Prostate gland (tissue), 2 donors: ENCODE measurements at places on chromosomes 11 and 22. TPM values are rescaled to one million over a fixed set of nuclear protein-coding genes. Genes with fewer than 3 reads are reported as not detected.
A peak's percentile ranks its signal among the peaks of the same experiment; 100 is the strongest.

ASCL2 gene
- total RNA-seq = 7.9 TPM

KCNA4 gene
- not detected for total RNA-seq

CATSPER1 gene
- total RNA-seq = not detected

ALX4 gene
- 0.36 TPM for total RNA-seq

NFAM1 gene
- 2.4 TPM for total RNA-seq

CAPRIN1 gene
- total RNA-seq = 199 TPM

SLC25A18 gene
- 10.6 TPM for total RNA-seq

TMEM191B gene
- total RNA-seq = 7.3 TPM

RCN1 gene
- total RNA-seq = 63.6 TPM

CLCF1 gene
- total RNA-seq = 2.5 TPM

DNA sequence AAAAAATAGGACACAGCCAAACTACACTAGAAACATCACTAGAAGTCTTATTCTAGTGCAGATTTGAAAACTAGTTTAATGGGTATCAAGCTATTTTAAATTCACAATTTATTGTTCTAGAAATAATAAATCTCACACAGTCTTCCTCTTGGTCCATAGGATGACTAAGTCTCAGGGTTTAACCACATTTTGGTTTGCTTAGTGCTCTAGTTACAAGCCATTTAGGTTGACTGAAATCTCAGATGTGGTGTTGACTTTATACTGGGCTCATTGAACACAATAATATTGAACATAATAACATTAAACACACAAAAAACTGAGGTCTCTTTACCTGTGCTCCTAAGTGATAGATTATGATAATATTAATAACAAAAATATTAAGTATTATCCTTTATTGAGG is 760.3 kb upstream of the CCDC179 start:
- DNase-seq = no peak
- no peak overlapping the region for H3K4me3 ChIP-seq
- no peaks in the 10 kb centered on the region for H3K4me1 ChIP-seq
- H3K27ac ChIP-seq = no peak overlapping the region

DNA sequence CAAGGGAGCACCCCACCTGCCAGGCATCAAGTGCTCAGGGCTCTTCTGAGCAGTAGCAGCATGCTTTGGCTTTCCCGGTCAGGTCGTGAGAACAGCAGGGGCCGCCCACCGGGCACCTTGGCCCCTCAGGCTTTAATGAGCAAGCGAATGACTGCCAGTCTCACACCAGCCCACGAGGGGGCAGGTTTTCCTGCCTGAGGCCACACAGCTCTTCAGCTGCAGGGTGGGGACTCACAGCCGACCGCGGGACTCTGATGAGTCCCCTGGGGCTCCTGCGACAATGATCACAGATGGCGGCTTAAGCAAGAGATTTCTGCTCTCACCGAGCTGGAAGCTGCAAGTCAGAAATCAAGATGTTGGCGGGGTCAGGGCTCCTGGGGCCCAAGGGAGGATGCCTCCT is 14.3 kb upstream of the FGF19 start:
- H3K27ac ChIP-seq = no peak overlapping the region
- no peak for DNase-seq
- H3K36me3 ChIP-seq = no peaks in the 10 kb centered on the region
- H3K4me1 ChIP-seq = no peaks in the 10 kb centered on the region
- no peak overlapping the region for H3K4me3 ChIP-seq

DNA sequence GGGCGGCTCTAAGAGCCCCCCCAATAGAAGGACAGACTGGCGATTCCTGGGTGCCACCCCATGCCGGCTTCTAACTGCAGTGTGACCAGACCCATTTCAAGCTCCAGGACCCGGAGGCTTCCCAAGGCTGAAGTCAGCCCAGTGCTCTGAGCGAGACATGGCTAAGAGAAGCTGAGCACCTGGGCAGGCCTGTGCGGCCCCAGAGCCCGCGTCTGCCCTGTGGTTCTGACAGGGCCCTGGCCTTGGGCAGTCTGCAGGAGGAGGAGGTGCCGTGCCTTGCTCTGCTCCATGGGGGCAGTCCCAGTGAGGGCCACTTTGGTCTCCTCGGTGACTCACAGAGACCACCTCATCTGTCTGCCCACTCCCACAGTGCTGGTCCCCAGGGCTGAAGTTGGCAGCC is 1314.2 kb downstream of the BRD1 start:
- no peaks in the 10 kb centered on the region for H3K27me3 ChIP-seq
- DNase-seq = no peak
- no peaks in the 10 kb centered on the region for H3K36me3 ChIP-seq
- no peaks in the 10 kb centered on the region for H3K4me1 ChIP-seq
- no peak overlapping the region for H3K27ac ChIP-seq

- no peak for DNase-seq
- no peaks in the 10 kb centered on the region for H3K36me3 ChIP-seq
- H3K27me3 ChIP-seq = no peaks in the 10 kb centered on the region
Measured at GRCh38 chr11:88042238-88042637, 133.0 kb downstream of the RAB38 start.

DNA sequence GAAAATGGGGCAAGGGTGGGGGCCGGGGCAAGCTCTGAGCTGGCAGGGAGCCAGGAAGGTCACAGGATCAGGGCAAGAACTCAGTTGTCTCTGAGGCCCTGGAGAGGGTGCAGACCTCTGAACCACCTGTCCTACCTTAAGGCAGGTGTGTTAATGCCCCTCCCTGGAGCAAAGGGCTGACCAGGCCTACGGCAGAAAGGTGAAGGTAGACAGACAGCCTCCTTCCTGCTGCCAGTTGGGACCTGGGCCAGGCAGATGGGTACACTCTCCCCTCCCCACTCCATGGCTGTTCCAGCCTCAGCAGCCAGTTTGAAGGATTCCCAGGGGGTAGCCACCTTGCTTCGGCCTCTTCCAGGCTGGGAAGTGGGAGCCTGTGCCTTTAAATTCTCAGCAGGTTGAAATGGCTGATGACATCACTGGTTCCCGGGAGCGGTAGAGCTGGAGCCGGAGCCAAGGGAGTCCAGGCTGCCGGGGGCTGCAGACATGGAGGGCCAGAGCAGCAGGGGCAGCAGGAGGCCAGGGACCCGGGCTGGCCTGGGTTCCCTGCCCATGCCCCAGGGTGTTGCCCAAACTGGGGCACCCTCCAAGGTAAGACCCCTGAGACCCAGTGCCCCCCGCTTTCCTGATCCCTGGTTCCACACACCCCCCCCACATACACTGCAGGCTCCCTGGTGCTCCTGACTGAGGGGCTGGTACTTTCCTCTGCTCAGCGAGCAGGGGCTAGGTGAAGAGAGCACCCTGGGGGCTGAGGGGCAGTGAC is at the start of gene INPP5J:
Gene INPP5J, plus strand, starts transcription at position 435 of the 760 bp plus-strand sequence. Its CDS starts 49 bp downstream, at position 484.
- H3K4me1 ChIP-seq = peaks cover 12% of the 10 kb centered on the region
- no peaks in the 10 kb centered on the region for H3K36me3 ChIP-seq
- H3K4me3 ChIP-seq = peak within 1 kb of the TSS; percentile 33

DNA sequence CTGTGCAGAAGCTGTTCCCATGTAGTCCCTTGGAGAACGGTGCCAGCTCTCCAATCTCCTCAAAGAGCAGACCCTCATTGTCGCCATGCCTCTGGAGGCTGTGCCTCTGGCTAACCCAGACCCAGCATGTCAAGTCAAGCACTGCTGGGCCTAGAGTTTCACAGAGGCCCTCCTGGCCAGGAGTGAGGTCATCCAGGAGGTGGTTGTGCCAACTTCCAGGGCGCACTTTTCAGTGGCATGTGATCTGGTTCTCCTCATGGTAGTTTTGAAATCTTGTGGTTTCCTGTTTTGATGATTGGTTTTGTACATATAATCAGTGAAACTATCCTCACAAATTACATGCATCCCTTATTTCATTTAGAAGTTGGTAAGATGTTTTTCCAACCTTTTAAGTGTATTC is 78.9 kb downstream of the PPFIBP2 start:
- DNase-seq = peak; percentile 24
- no peaks in the 10 kb centered on the region for H3K27me3 ChIP-seq
- no peak overlapping the region for H3K27ac ChIP-seq

GRCh38 chr22:43994416-43994815 is 29.7 kb upstream of the PARVB start:
- H3K4me1 ChIP-seq = no peaks in the 10 kb centered on the region
- H3K4me3 ChIP-seq = no peak overlapping the region
- H3K36me3 ChIP-seq = peaks cover 18% of the 10 kb centered on the region
- no peaks in the 10 kb centered on the region for H3K27me3 ChIP-seq

- no peak overlapping the region for H3K4me3 ChIP-seq
- DNase-seq = no peak
- H3K27me3 ChIP-seq = peaks cover 4% of the 10 kb centered on the region
- H3K27ac ChIP-seq = no peak overlapping the region
- no peaks in the 10 kb centered on the region for H3K4me1 ChIP-seq
Measured at GRCh38 chr11:20080032-20080685, 80.1 kb downstream of the DBX1 start.

- no peaks in the 10 kb centered on the region for H3K4me1 ChIP-seq
- H3K36me3 ChIP-seq = no peaks in the 10 kb centered on the region
- no peak overlapping the region for H3K4me3 ChIP-seq
- H3K27ac ChIP-seq = no peak overlapping the region
- no peaks in the 10 kb centered on the region for H3K27me3 ChIP-seq
- no peak for DNase-seq
Measured at GRCh38 chr22:41488076-41488475, 19.2 kb downstream of the ACO2 start.

GRCh38 chr22:24758164-24758799 is 16.2 kb downstream of the PIWIL3 start:
- no peak overlapping the region for H3K27ac ChIP-seq
- H3K4me3 ChIP-seq = no peak overlapping the region
- DNase-seq = peak; percentile 43
- H3K4me1 ChIP-seq = no peaks in the 10 kb centered on the region

DNA sequence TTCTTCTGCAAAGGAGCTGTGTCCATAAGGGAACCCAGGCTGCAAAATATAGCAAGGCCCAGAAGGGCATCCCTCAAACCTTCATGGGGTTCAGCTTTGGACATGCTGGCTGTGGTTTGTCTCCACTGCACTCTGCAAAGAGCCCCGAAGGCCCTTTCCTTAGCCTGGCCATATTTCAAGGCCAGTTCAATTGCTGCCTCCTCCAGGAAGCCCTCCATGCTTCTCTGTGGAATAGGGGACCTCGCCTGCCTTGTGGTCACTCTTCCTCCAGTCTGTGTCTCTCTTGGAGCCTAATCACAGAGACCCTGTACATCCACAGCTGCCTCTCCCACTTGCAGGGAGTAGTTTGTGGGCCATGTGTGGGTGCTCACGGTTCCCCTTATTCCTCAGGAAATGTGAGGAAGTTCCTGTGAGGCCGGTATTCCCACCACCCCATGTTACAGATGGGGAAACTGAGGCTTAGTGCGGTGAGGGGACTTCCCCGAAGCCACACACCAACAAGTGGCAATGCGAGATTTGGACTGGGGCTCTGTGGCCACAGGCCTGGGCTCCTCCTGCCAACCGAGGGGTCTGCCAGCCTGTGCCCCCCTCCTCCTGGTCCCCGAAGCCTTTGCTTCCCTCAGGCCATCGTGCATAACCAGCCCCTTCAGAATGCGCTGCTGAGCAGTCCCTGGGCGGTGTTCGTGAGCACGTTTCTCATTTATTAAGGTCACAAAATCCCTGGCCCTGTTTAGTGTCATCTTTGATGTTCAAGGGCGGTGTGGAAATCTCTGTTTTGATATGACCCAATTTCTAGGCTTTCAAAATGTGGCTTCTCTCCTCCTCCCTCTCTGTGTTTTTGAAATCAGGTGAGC is 65.8 kb downstream of the PARVB start:
- no peaks in the 10 kb centered on the region for H3K4me1 ChIP-seq
- no peak overlapping the region for H3K27ac ChIP-seq
- no peak overlapping the region for H3K4me3 ChIP-seq
- H3K27me3 ChIP-seq = no peaks in the 10 kb centered on the region
- no peaks in the 10 kb centered on the region for H3K36me3 ChIP-seq
- DNase-seq = no peak

DNA sequence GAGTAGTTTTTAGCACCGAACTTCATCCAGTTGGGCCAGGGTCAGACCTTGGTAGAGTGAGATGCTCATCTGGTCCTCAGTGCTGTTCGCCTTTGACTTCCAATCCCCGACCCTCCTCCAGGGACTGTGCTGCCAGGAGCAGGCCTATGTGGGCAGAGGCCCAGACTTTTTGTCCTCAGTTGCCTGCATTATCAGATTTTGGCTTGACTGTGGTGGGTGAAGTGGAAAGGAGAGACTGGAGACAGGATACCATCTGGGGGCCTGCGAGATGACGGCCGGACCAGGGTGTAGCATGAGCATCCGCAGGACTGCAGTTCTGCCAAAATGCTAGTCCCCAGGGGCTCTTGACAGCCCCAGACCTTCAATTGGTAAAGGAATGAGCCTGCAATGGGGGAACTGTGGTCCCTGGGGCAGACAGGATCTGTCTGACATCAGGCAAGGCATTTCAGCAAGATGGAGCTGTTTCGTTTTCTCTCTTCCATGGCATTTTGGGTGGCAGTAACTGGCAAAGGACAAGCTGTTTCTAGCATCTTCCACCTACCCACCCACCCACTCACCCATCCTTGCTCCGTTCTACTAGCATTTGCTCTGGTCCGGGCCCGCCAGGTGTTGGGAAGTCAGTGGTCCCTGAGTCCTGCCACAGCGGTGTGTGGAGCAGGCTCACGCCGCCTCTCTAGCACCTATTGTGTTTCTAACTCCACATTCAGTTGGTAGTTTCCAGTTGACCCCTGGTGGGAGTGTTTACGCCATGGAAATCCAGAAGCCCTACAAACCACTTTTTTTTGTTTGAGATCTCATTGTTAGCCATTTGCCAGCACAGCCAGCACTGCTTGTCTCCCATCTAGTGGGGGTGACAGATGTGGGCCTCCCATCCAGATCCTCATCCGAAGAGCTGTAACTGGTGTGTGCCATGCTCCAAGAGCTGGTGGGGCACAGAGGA is 53.5 kb downstream of the OTOG start:
- H3K4me3 ChIP-seq = no peak overlapping the region
- no peaks in the 10 kb centered on the region for H3K36me3 ChIP-seq
- no peaks in the 10 kb centered on the region for H3K27me3 ChIP-seq
- H3K27ac ChIP-seq = no peak overlapping the region
- no peak for DNase-seq
- H3K4me1 ChIP-seq = no peaks in the 10 kb centered on the region

DNA sequence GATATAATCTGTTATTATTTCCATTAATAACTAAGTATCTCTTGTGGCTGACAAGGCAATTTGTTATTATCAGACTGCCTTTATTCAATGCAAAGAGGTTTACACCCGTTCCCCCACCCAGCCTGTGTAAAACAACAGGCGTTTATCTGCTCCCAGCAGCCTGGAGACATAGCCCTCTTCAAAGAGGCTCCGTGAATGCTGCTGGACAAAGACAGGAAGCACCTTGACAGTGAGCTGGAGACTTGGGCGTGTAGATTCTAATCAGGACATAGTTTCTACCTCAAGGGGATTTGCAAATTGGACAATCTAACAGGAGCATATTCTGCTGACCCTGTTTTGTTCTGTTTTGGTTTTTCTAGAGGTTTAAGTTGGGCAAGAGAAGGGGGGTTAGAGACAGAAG is 733.0 kb upstream of the KIRREL3 start:
- no peak overlapping the region for H3K27ac ChIP-seq
- no peaks in the 10 kb centered on the region for H3K4me1 ChIP-seq
- no peak overlapping the region for H3K4me3 ChIP-seq
- H3K27me3 ChIP-seq = no peaks in the 10 kb centered on the region
- H3K36me3 ChIP-seq = no peaks in the 10 kb centered on the region

GRCh38 chr11:110335358-110335757 is 38.9 kb upstream of the RDX start:
- DNase-seq = no peak
- H3K27me3 ChIP-seq = no peaks in the 10 kb centered on the region
- H3K4me1 ChIP-seq = no peaks in the 10 kb centered on the region
- H3K4me3 ChIP-seq = no peak overlapping the region
